ENCODE measurements at places on chromosomes 16 and 17.

- DNase-seq, result no peak
Observed at GRCh38 chr16:888901-889570, 81.7 kb downstream of the LMF1 start.

DNA sequence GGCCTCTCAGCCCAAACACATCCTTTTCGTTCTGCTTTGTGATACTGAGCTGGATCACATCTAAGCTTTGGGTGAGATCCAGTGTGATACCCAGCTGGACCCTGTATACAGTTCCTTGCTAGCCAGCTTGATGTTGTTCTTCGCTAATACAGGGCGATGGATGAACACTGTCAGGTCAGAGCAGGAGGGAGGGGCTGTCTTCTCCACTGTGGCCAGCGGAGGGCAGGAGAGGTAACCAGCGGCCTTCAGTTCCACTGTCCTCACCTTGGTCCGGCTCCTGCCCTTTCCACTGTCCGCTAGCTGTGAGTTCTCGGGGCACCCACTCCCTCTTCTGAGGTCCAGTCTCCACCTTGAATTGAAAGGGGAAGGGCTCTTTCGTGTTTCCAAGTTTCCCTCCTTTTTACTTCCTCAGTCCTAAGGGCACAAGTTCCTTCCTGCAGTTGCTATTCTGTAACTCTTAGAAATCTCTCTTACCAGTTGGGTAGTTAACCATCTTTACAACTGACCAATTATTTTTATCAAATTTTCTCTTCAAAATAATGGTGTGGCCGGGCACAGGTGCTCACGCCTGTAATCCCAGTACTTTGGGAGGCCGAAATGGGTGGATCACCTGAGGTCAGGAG lies 3.0 kb upstream of the ZNF213 start:
- DNase-seq, result no peak

- DNase-seq, result no peak
Observed at GRCh38 chr17:63354256-63354655, 91.8 kb downstream of the CYB561 start.

- no peak for DNase-seq
Observed at GRCh38 chr17:79674506-79675412, 56.0 kb upstream of the ENPP7 start.

- DNase-seq, result no peak
Observed at GRCh38 chr17:78307887-78308638, 51.8 kb downstream of the SOCS3 start.

DNA sequence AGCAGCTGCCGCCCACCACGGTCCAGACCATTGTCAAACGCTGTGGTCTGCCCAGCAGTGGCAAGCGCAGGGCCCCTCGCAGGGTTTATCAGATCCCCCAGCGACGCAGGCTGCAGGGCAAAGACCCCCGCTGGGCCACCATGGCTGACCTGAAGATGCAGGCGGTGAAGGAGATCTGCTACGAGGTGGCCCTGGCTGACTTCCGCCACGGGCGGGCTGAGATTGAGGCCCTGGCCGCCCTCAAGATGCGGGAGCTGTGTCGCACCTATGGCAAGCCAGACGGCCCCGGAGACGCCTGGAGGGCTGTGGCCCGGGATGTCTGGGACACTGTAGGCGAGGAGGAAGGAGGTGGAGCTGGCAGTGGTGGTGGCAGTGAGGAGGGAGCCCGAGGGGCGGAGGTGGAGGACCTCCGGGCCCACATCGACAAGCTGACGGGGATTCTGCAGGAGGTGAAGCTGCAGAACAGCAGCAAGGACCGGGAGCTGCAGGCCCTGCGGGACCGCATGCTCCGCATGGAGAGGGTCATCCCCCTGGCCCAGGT lies 13.0 kb downstream of the SLC52A1 start:
- no peak for DNase-seq

GRCh38 chr16:55418586-55418985 lies 60.4 kb upstream of the MMP2 start:
- DNase-seq, result no peak

DNA sequence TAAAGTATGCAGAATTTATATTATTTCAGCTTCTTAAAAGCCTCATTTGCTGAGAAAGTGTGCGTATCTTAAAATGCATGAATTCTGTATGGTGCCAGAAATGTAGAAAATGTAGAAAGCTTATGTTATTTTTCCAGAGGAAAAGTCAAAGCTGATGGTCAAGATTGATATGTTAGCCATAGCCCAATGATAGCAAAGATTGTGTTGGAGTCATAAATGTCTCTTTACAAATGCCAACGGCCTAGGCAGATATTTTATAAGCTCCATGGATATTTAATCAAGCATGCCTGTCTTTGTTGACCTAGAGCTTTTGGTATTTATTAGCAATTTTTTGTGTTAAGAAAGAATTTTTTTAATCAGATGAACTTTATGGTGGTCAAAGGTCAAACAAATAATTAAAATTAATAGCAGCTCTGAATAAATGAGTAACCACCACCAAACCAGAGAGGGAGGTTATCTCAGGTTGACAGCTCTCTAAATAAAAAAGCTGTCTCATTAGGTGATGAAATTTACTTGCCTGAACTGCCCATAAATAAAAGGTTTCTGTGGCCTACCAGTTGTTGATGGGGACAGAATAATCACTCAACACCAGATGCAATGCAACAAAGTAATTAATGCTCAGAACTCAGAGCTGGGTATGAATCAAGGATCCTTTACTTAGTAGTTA lies 28.5 kb downstream of the CLEC3A start:
- no peak for DNase-seq

GRCh38 chr16:84348386-84348888 lies 19.9 kb upstream of the ATP2C2 start:
- DNase-seq, result no peak

DNA sequence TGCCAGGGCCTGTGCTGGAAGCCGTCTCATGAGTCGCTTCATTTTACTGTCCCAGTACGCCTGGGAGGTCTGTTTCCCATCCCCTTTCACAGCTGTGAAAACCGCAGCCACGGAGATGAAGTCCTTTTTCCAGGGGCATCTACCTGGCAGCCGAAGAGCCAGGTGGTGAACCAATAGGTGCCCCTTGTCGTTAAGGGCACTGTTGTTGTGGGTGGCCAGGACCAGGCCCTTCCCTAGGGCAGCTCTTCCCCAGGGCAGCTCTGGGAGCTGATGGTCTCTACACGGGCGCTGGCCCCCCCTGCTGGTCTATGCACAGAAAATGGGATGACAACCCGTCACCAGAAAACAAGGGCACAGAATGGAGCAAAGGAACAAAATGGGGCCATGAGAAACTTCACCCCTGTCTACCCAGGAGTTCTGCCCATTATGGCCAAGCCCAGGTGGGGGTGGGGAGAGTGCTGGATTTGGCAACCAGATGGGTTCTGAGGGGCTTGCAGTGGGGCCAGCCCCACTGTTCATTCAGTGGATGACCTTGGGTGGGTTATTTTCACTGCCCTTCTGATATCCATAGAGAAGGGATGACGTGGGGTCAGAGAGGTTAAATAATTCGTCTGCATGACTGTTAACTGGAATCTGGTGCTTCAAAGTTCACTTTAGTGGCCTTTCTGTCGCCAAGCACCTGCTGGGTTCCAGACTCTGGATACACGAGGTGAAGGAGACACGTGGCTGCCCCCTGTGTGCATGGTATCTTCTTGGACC lies 11.5 kb downstream of the RMI2 start:
- no peak for DNase-seq

- no peak for DNase-seq
Observed at GRCh38 chr17:6090253-6090652, 20.1 kb downstream of the WSCD1 start.

DNA sequence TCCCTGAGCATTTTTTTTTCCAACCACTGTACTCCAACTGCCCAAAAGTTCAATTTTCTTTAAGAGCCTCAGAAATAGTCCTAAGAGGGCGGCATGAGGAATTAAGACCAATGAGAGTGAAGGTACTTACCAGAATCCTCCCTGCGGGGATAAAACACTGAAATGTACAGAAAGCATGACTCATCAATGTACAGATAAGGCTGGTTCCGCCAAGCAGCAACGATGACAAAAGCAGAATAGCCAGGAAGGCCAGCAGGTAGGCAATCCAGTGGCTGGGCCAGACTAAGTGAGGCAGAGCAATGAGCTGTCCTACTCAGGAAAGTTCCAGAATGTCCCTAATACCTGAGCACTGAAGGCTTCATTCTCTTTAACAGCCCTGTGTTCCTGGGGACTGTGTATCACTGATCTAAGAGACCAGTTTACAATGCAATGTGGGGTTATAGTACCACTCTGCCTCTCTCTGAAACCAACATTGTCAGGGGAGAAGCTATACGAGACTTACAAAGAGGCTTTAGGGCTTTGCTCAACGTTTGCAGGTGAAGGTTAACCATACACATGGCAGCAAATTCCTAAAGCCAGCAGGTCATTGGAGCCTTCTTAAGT lies 11.0 kb upstream of the GPR139 start:
- no peak for DNase-seq

DNA sequence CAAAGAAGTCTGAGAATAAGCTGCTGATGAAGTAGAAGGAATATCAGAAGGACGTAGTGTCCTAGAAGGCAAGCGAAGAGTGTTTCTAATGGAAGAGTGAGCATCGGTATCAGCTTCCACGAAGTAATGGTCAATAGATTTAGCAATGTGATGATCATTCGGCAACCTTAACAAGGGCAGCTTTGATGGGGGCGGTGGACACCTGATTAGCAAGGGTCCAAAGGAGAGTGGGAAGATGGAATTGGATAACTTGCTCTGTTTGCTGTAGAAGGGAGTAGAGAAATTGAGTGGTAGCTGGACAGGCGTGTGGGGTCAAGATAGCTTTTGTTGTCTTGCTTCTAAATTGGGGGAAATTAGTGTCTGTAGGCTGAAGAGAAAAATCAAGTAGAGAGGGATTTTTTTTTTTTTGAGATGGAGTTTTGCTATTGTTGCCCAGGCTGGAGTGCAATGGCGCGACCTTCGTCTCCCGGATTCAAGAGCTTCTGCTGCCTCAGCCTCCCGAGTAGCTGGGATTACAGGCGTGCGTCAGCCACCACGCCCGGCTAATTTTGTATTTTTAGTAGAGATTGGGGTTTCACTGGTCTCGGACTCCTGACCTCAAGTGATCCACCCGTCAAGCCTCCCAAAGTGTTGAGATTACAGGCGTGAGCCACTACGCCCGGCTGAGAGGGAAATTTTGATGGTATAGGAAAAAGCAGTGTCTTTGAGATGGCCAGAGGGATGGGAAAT lies 13.9 kb upstream of the HES7 start:
- no peak for DNase-seq

- DNase-seq, result no peak
Observed at GRCh38 chr16:68331879-68332410, 21.1 kb downstream of the PRMT7 start.

DNA sequence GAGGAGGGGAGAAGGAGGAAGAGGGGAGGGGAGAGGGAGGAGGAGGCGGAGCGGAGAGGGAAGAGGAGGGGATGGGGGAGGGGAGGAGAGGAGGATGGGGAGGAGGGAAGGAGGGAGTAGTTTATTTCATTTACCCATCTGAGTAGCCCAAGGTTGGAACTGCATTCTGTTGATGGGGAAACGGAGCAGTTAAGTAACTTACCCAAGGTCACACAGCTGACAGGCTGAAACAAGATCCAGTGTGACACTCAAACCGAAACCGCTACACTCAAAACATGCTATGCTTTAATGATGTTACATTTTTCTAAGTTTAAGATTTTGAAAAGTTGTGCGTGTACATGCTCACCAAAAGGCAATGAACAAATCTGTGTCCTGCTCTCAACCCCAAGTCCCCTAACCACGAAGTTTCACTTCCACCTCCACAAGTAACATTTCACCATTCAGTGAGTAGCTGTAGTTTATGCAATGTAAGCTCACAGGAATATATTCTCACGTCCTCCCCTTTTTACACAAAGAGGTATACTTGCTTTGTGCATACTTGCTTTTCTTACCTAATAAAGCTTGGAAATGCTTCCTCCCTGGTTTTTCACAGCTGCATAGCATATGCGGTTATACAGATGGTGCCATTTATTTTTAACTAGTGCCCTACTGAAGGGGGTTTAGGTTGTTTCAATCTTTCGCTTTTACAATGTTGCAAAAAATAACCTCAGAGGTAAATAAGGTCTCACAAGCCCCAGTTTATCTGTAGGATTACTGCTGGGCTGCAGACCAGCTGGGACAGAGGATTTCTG lies 275.3 kb downstream of the PARN start:
- no peak for DNase-seq

- DNase-seq, result no peak
Observed at GRCh38 chr17:18259621-18260331, 686 bp upstream of the MIEF2 start.

GRCh38 chr16:83706394-83706793 lies 101.4 kb upstream of the HSBP1 start:
- DNase-seq, result no peak

- DNase-seq, result no peak
Observed at GRCh38 chr17:62627904-62628633, 599 bp downstream of the MRC2 start.

DNA sequence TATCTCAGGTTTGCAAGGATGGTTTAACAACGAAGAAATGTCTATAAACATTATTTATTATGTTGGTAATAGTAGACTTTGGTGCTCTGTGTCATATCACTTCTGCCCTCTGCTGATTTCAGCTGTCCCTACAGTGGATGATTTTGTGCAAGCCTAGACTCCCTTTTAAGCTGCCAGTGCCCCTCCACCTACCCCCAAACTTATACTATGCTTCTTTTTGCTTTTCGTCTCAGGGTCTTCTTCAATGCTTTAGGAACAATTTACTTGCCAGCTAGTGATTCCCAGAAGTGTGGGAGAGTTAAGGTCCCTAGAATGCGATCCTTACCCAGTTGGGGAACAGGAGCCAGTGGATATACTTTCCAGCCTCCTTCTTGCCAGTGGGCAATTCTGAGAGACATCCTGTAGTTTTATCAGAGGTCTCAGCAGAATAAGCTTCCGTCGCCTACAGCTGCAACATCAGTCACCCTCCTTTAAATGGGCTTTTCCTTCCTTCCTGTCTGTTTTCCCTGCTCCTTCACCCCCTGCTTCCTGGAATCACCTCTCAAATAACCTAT lies 4.1 kb downstream of the ICAM2 start:
- no peak for DNase-seq

DNA sequence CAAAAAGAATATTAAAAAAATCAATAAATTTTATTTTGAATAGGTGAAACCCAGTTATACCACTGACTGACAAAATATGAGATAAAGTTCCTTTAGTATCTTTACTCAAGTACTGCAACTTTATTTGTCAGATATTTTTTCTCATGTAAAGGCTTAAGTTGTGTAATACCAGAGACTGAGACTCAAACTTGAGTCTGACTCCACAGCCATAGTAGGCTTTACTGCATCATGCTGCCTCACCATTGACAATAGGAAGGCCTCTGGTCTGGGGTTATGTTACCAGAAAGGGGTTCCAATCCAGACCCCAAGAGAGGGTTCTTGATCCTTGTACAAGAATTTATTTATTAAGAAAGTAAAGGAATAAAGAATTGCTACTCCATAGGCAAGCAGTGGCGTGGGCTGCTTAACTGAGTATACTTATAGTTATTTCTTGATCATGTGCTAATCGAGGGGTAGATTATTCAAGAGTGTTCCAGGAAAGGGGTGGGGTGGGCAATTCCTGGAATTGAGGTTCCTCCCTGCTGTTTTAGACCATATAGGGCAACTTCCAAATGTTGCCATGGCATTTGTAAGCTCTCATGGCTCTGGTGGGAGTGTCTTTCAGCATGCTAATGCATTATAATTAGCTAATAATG lies 187.4 kb upstream of the WSB1 start:
- DNase-seq, result no peak

GRCh38 chr16:674968-675883 lies at the start of gene RHBDL1:
RHBDL1 (plus strand) TSS chr16:675671; CDS start chr16:675791, 120 bp downstream.
- no peak for DNase-seq
